Hematopoietic multipotent progenitor cell treated with erythropoietin and hydrocortisone succinate and interleukin-3 and kit ligand, for 17 days (in vitro differentiated cells): ENCODE measurements at places on chromosomes 12 and 14.

DNA sequence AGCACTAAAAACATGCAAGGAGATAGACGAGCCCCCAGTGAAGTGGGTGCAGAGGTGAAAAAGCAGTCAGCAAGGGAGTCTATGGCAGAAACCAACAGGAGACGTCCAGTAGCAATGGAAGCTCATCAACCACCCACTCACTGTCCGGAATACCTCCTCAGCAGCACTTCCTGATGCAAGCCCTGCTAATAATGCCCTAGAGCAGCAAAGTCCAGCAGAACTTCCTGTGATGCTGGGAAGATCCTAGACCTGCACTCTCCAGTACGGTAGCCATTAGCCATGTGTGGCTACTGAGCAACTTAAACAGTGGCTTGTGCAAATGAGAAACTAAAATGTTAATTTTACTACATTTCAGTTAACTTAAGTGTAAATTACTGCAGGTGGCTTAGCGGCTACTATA is 11.0 kb downstream of the SERPINA9 start:
- DNase-seq = no peak

- DNase-seq = no peak
These were observed at the start of gene GMPR2 for GRCh38 chr14:24232645-24233537. Gene GMPR2, plus strand, starts transcription at chr14:24232929. Its CDS starts 325 bp downstream, at chr14:24233254.

DNA sequence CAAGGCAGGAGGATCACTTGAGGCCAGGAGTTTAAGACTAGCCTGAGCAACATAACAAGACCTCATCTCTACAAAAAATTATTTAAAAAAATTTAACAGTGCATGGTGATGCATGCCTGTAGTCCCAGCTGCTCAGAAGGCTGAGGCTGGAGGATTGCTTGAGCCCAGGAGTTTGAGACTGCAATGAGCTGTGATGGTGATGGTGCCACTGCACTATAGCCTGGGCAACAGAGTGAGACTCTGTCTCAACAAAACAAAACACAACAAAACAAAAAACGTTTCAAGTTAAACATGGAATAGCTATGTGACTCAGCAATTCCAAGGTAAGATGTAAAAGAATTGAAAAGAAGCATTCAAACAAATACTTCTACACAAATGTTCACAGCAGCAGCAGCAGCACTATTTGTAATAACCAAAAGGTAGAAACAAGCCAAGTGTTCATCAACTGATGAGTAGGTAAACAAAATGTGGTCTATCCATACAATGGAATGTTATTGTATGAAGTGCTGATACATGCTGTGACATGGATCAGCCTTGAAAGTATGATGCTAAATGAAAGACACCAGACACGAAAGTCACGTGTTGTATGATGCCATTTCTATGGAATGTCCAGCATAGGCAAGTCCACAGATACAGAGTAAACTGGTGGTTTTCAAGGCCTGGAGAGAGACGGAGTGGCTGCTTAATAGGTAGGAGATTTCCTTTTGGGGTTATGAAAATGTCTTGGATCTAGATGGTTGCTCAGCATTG is 31.4 kb downstream of the CFAP251 start:
- DNase-seq = no peak

DNA sequence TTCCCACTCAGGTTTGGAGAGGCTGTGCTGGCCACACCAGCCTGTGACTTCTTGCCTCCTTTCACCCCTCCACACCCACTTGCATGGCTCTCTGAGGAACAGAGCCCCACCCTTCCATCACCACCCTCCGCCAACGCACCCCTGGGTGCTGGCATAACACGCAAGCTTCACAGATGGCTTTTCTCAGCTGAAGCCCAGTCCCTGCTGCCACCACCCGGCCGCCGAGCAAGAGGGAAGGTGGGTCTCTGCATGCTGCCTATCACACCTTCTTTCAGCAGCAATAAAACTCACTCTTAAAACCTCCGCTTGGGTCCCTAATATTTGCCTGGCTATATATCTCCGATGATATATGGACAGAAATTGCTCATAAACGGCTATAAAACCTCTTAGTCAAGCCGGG is 41.6 kb downstream of the SMUG1 start:
- DNase-seq = no peak

- DNase-seq = no peak
These were observed 19.9 kb downstream of the PPP2R5C start for GRCh38 chr14:101781240-101782061.

DNA sequence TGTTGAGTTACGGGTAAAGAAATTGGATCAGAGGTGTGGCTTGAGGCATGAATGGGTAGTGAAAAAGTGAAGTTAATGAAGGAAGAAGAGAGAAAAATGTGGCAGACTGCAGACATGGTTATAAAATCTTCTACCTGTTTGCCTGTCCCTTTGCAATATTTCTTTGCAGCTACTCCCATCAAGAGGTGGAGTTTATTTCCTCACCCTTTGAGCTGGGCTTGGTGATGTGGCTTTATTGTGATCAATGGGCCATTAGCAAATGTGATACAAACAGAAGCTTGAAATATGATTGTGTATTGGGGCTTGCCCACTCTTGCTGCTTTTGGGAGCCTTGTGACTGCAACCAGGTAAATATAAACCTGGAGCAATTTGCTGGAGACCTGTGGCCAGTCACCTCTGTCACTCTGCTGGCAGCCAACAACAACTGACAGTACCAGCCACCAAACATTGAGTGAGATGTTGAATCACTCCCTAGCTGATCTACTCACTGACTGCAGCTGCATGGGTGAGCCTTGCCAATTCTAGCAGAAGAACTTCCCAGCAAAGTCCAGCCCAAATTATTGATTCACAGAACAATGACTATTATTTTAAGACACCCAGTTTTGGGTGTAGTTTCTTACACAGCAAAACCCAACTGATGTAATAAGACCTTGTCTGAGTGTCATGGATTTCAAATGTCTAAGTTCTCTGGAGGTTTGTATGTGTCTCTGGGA is 151.0 kb upstream of the ATP2B1 start:
- DNase-seq = no peak

DNA sequence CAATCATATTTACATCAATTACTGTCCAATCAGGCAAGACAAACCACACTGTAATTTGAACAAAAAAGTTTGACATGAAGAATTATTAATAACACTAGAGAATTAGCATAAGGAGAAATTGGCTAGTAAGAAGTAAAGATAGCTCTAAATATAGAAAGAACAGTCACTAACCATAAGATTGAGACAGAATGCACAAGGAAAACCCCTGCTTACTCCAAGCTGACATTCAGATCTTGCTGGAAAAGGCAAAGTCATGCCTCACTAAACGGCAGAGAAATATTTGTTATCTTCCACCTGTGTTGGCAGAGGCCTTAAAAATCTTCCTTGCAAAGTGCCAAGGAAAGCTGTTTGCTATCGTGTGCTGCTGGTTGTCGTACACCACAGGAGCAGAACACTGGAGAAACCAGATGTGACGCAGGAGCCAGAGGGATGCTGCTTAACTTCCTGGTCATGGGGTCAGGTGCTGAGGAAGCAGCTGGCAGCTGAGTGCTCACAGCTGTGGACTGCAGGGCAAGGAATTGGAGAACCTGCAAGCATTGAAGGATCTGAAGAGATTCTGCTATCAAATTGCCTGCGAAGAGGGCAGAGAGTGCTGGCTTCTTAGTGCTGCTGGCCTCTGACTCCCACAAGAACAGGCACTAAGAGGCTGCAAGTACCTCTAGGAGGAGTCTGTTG is 1323.3 kb downstream of the LRFN5 start:
- DNase-seq = no peak

GRCh38 chr14:90381011-90381786 is 15.6 kb upstream of the CALM1 start:
- no peak for DNase-seq

DNA sequence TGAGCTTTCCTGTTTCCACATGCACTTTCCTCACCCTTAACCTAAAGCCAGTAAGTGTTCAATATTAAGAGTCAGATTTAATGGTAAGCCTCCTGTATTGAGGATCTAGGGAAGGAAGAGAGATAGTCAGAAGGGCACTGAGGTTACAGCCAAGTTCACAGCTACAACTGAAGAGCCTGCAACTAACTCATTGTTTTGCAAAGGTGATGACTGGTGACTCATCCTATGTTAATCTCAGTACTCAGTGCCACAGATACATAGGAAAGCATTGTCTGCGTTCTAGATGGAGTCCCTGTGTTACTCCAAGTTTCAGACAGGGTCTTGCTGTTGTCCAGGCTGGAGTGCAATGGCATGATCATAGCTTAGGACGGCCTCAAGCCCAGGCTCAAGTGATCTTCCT is 157.0 kb upstream of the RBM19 start:
- DNase-seq = no peak

GRCh38 chr14:74267588-74267987 is 28.3 kb downstream of the VSX2 start:
- DNase-seq = no peak

DNA sequence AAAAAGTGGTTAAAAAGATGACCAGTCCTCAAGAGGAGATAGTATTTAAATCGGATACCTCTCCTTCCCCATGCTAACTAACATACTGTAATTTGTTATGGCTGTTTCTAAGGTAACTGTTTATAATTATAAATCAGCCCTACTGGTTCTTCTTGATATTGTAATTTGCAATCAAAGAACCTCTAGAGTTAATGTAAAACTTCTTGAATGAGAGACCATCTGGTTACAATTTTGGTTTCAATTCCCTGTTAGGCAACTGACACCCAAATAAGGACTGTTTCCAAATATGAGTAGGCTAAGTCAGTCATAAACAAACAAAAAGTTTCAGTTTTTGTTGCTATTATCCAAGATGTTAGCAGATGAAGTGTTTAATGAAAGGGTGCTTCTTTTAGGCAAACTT is 120.2 kb upstream of the DNM1L start:
- DNase-seq = no peak

- no peak for DNase-seq
These were observed 812.4 kb downstream of the NRXN3 start for GRCh38 chr14:78982551-78982950.

DNA sequence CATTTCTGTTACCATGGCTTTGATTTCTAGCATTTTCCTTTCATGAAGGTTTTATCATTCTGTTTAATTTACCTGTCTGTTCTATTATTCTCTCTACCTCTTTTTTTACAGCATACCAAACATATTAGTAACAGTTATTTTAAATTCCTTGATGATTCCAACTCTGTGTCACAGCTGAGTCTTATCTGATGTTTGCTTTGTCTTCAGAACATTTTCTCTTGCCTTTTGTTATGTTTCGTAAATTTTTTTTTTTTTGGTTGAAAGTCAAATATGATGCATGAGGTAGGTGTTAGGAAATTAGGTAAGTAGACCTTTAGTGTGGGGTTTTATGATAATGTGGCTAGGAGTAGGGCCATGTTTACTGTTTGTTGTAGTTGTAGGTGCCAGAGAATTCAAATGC is 496.4 kb downstream of the FOXG1 start:
- DNase-seq = no peak

DNA sequence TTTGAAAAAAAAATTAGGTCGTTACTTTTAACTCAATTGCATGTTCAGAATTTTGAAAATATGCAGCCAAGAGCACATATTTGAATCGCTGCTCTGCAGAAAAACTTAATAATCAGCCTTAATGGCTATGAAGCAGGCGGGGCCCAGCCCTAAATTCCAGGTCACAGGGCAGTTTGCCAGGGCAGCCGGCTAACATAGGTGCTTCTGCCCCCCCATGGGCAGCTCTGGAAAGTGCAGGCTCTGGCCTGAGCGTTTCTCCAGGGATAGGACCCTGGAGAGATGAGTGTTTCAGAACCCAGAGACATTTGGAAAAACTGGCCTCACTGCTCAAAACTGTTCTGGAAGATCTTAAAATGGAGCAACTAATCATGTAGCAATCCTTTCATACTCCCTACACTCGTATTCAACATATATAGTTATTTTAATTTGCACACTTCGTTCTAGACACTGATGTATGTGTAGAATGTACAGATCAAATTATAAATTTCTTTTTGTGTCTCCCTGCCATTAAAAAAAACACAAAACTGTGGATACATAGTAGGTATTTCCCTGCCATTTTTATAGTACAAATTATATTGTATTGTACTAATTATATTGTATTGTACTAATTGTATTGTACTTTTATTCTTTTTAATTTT is 26.0 kb upstream of the PTGR2 start:
- peak; percentile 91 for DNase-seq

DNA sequence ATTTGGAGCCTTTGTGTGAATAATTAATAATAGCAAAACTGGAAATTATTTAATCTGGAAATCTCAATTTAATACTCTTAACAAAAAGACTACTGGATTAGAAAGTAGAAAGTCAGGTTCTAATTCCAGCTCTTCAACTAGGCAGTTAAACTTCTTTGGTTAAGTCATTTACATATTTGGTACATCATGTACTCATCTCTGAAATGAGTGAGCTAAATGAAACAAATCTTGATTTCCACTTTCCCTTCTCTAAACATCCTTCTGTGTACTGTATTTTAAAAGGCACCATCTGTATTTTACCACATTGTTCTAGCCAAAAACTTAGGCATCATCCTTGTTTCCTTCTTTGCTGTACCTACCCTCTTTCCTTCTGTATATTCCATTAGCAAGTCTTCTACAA is 26.9 kb downstream of the CRADD start:
- DNase-seq = no peak

DNA sequence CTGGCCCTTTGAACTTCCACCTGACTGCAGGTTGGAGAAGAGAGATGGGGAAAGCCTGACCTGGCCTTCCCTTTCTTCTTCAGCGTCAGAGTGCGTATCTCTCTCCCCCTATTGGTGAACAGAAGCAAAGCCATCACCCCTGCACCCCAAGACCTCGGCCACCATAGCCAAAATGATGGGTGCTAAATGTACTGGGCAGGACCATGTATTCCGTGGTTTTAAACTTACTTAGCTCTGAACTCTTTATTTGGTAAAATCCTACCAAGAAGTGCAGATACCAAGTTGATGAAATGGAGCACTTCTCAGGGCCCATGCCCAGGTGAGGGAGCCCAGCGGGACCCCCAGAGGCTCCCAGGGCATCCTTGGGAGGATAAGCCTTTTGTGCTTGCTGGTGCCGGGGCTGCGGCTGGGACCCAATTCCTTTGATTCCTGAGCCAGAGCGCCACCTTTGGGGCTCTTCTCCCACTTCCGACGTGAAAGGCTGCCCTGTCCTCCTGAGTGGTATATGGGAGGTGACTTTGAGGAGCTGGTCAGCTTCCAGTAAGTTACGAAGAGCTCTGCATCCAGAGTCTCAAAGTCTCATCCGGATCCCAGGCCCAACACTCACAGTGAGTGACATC is 9.4 kb downstream of the CCND2 start:
- no peak for DNase-seq

- no peak for DNase-seq
These were observed 1.7 kb upstream of the NKX2-8 start for GRCh38 chr14:36583893-36584811.
